NCI-H1092 treated with DMSO at 0.1 percent for 48 hours (cell line): ENCODE measurements at places on chromosomes 1 and 21.

DNA sequence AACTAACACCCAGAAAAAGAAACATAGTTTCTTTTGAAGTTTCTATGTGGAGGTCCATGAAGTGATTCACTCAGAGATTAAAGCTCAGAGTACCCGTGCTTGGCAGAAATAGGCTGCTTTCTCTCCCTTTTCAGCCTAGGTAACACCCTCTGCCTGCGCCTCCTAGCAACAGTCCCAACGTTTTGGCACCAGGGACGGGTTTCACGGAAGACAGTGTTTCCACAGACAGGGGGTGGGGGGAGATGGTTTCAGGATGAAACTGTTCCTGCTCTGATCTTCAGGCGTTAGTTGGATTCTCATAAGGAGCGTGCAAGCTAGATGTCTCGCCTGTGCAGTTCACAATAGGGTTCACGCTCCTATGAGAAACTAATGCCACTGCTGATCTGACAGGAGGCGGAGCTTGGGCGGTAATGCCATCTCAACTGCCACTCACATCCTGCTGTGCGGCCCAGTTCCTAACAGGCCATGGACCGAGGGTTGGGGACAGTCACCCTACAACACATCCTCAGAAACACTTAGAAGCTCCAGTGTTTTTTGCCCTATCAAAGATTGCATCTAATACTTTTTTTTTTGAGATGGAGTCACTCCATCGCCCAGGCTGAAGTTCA is 53.2 kb downstream of the CHML start:
- no peak for DNase-seq

DNA sequence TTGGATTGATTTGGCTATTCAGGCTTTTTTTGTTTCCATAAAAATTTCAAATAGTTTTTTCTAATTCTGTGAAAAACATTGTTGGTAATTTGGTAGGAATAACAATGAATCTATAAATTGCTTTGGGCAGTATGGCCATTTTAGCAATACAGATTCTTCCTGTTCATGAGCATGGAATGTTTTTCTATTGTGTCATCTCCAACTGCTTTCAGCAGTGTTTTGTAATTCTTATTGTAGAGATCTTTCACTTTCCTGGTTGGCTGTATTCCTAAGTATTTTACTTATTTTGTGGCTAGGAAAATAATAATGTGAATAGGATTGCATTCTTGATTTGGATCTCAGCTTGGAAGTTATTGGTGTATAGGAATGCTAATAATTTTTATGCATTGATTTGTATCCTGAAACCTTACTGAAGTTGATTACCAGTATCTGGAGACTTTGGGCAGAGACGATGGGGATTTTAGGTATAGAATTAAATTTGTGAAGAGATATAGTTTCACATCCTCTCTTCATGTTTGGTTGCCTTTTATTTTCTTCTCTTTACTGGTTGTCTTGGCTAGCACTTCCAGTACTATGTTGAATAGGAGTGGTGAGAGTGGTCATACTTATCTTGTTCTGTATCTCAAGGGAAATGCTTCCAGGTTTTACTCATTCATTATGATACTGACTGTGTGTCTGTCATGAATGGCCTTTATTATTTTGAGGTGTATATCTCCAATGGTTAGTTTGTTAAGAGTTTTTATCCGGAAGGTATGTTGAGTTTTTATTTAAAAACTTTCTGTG is 57.3 kb downstream of the DRAM2 start:
- DNase-seq = no peak

- DNase-seq = no peak
Measured at GRCh38 chr1:178126741-178127185, 32.9 kb downstream of the RASAL2 start.

- DNase-seq = no peak
Measured at GRCh38 chr1:219965285-219966070, 37.1 kb upstream of the SLC30A10 start.

- DNase-seq = no peak
Measured at GRCh38 chr1:88191917-88192316, 492.2 kb upstream of the PKN2 start.

- no peak for DNase-seq
Measured at GRCh38 chr1:162716123-162716522, 74.4 kb upstream of the HSD17B7 start.

DNA sequence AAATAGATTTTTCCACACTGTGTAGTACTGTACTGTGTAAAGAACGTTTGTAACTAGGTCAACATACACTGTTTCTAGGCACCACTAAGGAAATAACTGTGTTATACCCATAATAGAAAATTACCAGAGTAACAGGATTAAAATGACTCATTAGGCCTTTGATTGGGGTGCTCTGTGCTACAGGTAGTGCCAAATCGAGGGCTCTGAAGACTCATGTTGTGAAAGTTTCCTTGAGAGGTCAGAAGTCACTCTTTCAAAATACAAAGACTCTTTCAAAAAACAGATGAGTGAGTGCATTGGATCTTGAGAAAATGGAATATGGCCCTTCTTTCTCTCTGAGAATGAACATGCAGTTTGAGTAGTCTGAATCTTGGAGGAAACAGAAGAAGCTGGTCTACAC is 143.0 kb downstream of the MRPL39 start:
- no peak for DNase-seq

- DNase-seq = no peak
Measured at GRCh38 chr1:19206947-19207346, 3.1 kb downstream of the UBR4 start.

DNA sequence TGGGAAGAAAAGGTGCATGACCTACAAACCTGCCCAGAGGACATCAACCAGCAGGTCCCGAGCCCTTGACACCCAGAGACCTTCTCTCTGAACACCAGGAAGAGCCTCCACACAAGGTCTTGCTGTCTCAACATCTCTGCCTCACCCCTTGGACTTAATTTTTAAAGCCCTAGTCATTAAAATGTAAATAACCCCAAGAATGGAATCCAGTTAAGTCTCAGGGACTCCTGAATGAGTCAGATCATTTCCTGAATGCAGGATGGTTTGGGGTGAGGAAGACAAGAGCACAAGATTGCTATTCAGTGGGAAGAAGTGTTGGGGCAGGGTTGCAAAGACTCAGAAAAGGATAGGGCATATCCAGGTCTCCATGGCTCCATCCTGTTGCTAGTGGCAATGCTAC is 17.8 kb upstream of the GRIK3 start:
- no peak for DNase-seq

- no peak for DNase-seq
Measured at GRCh38 chr1:179757933-179758332, 14.8 kb downstream of the FAM163A start.

GRCh38 chr1:3072391-3073185 is 3.6 kb downstream of the PRDM16 start:
- DNase-seq = no peak

GRCh38 chr1:172375211-172375631 is 45.3 kb upstream of the C1orf105 start:
- no peak for DNase-seq

DNA sequence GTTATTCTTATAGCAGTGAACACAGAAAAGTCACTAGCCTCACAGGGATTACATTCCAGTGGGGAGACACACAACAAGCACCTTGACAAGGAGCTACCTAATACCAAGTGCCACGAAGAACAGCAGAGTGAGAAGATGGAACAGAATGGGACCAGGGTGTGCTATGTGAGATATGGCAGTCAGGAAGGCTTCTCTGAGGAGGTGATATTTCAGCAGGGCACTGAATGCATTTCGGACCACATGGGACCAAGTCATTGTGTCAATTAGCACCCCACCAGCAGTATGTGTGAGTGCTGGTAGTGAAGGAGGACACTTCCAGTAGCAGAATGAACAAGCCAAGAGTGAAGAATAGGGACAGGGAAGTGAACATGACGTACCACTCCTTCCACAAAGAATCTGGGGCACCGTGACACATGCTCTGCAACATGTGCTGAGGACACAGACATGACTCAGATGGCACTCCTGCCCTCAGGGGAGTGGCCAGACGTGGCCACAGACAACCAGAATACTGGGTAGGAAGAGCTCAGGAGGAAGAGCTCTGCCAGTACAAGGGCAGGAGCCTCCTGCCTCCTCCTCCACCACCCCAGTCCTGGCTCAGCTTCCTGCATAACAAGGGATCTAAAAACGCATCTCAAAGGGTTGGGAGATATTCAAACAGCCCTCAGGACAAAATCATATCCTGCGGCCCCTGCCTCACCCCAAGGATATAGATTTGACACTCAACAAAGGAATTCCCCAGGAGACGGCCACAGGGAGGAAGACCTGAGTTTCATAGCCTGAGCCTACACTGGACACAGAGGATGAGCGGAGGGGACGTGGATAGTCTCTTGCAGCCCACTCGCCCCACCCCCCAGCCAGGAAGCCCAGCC is 102.5 kb downstream of the TRABD2B start:
- DNase-seq = no peak

DNA sequence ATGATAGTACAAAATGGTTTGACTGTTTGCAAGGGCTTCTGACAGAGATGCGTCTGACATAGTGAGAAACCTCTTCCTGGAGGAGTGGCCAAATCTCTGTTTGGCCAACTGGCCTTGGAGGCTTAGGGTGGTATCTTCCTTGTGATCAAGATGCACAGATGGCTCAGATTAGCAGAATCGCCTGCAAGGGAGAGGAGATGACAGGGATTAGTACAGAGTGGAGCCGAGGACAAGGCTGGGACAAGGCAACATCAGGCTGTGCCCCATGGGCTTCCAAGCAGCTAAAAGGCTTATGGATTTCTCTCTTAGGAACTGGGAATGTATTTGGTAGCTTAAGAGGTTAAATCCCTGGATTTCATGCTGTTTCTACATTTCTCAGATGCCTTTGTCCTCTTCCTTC is 379.1 kb downstream of the SIPA1L2 start:
- DNase-seq = no peak

- DNase-seq = no peak
Measured at GRCh38 chr1:82318921-82319320, 518.2 kb downstream of the ADGRL2 start.

DNA sequence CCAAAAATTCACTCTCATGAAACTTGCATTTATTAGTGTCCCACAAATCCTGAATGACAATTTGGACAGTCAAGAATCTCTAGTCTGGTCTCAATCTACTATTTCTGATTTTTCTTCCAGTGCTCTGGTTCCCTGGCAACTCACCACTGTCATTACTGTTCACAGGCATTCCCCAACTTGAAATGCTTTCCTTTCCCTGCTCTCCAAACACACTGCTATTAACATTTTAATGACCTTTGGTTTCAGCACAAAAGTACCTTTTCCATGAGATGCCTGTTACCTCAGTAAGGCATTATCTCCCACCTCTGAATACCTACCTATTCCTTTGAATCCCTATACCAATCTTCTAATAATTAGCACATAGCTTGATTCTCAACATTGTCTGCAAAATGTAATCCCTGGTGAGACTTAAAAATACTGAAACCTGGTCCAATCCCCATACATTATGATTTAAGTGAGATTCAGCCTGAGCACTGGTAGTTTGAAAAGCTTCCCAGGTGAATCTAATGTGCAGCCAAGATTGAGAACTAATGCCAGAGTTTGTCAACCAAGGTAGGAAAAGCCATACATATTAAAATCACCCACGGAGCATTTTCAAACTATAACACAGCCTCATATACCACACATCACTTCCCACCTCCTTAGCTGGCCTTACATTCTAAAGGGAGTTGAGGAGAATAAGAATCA is 11.7 kb upstream of the ANGPTL3 start:
- DNase-seq = no peak

GRCh38 chr1:42674682-42675081 is 7.5 kb upstream of the YBX1 start:
- no peak for DNase-seq

- no peak for DNase-seq
Measured at GRCh38 chr21:27145134-27145798, 178.4 kb upstream of the ADAMTS5 start.

DNA sequence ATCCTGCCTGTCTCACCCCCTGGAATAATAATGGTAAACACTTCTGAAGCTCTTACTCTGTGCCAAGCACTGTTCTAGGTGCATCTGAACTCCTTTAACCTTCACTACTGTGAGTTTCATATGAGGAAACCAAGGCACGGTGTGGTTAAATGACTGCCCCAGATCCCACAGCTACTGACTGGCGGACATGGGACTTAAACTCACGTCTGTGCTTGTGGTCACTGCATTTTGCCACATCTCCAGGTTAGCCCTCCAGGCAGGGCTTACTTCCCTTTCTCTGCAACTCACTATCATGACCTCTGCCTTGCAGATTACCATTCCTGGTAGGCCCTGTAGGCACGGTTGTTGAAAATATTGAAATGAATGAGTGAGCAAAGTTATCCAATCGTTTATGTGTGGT is 83.4 kb downstream of the ADSS2 start:
- DNase-seq = no peak

GRCh38 chr1:74423471-74423870 is 88.9 kb downstream of the LRRC53 start:
- no peak for DNase-seq

DNA sequence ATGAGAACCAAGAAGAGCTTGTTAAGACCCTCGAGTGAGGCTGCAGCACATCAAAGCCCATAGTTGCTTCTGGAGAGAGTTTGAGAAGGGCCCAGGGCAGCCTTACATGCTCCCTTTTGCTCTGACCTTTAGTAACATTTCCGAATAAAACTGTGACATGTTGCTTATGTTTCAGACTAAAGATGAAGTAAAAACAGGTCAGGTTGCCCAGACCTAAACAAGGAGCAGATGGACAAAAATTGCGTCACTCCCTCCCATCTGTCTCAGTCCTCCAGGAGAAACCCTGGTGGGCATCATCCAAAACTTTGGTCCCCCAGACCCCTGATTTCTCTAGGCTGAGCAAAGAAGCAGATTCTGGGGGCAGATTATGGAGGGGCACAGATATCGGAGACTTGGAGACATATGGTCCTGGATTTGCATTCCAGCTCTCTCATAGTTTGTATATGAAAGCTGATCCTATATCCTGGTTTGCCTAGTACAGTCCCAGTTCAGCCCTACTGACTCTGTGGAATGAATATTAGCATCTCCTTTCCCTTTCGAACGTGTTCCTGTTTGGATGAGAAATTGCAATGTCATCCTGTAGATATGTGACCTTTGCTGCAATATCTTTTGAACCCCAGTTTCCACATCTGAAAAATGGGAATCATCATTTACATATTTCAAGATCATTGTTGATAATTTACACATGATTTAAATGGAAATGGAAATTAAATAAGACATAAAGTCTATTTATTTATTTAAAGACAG is 304.9 kb upstream of the USP24 start:
- no peak for DNase-seq

- no peak for DNase-seq
Measured at GRCh38 chr1:41813226-41813625, 105.5 kb downstream of the HIVEP3 start.
